ENCODE measurements at places on chromosomes 5 and 9. TPM values are rescaled to one million over a fixed set of nuclear protein-coding genes. Genes with fewer than 3 reads are reported as not detected.

The TMEM252 gene
- total RNA-seq = not detected

The PGM5 gene
- 69.4 TPM for total RNA-seq

The SLC45A2 gene
- total RNA-seq = 0.52 TPM

The APBA1 gene
- total RNA-seq = 2.6 TPM

The HTR4 gene
- not detected for total RNA-seq

The HMCN2 gene
- 12.5 TPM for total RNA-seq

The CARTPT gene
- total RNA-seq = not detected
